Peyer's patch (tissue), 4 donors: ENCODE measurements at places on chromosomes 1 and 21. TPM values are rescaled to one million over a fixed set of nuclear protein-coding genes. Genes with fewer than 3 reads are reported as not detected.

DNA sequence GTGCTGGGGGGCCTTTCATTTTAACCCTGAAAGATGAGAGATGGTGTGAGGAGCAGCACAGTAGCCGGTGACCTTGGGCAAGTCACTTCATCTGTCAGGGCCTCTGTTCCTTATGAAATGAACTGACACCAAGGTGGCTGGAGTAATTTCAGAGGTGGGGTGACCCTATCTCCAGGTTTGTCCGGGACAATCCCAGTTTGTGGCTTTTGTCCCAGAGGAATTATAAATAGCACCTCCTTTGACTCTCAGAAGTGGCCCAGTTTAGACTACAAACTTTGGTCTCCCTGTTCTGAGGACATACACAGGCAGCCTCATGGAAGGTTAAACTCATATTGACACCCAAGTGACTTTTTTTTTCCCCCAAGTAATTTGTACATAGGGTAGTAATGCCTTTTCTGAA, 14.6 kb downstream of the ACTN2 start:
- no peak overlapping the region for H3K4me3 ChIP-seq
- no peaks in the 10 kb centered on the region for H3K4me1 ChIP-seq
- H3K27ac ChIP-seq, result no peak overlapping the region
- H3K36me3 ChIP-seq, result no peaks in the 10 kb centered on the region

GRCh38 chr1:205054013-205054412, 11.0 kb downstream of the CNTN2 start:
- H3K36me3 ChIP-seq, result no peaks in the 10 kb centered on the region
- H3K4me3 ChIP-seq, result no peak overlapping the region
- DNase-seq, result no peak
- H3K27me3 ChIP-seq, result no peaks in the 10 kb centered on the region
- H3K27ac ChIP-seq, result no peak overlapping the region

- H3K27me3 ChIP-seq, result no peaks in the 10 kb centered on the region
- no peak overlapping the region for H3K4me3 ChIP-seq
- no peaks in the 10 kb centered on the region for H3K36me3 ChIP-seq
- no peak for DNase-seq
- H3K4me1 ChIP-seq, result no peaks in the 10 kb centered on the region
Observed at GRCh38 chr1:70608815-70609214, 197.7 kb downstream of the CTH start.

GPR153 gene
- 3.3 TPM for total RNA-seq

CFAP74 gene
- total RNA-seq, result 0.83 TPM

AK5 gene
- 12.4 TPM for total RNA-seq

LHX4 gene
- total RNA-seq, result 0.83 TPM
